ENCODE measurements at places on chromosomes 1 and 21.

GRCh38 chr1:167344615-167345385, 124.1 kb downstream of the POU2F1 start:
- DNase-seq: no peak

GRCh38 chr1:244271691-244272308, 179.9 kb downstream of the ADSS2 start:
- DNase-seq: no peak

GRCh38 chr1:206464456-206464964, 5.8 kb upstream of the IKBKE start:
- no peak for DNase-seq

GRCh38 chr1:204703826-204704612, 18.5 kb upstream of the LRRN2 start:
- no peak for DNase-seq

DNA sequence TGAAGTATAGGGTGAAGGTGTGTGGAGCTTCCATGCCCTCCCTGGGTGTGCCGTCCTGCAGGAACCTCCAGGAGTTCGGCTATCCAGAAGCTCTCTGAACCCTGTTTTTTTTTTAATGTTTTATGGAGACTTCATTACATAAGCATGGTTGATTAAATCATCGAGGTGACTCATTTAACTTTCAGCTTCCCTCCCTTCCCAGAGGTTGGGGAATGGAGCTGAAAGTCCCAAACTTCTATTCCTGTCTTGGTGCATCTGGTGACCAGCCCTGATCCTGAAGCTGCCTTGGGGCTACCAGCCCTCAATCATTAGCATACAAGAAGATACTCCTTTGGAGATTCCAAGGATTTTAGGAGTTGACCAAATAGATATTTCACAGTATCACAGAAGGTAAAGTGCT, 9.5 kb downstream of the RRP15 start:
- no peak for DNase-seq

- no peak for DNase-seq
Observed at GRCh38 chr21:38955495-38955894, 149.8 kb downstream of the ETS2 start.

DNA sequence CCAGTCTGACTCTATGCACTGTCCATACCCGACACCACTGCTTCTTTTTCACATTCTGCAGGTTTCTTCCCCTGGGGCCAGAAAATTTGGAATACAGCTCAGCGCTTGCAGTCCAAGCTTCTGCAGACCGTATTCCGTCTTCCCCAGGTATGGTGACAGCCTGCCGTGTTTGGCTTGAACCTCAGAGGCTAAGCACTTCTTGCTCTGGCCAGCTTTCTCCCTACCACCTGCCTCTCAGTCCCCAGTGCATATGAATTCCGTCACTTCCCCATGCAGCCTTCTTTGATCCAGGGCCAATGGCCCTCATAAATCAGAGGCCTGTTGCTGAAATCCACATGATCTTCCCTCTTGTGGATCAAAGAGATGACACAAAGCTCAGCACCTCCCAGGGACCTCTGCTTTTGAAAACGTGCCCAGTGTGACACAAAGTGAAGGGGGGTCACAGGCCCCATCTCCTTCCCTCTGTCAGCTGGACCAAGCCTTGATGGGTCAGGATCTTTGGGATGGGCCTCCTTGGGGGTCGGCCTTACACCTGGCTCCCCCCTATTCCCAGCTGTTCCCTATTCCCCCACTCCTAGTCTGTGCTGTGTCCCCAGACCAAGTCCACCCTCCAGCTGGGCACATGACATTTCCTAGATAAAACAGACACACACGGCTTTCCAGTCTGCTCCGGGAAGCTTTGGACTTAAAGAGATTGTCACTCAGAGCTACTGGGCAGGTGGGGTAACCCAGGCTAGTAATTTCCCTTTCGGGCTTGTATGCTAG, 66.6 kb downstream of the HMGB4 start:
- no peak for DNase-seq

- no peak for DNase-seq
Observed at GRCh38 chr1:71698186-71698585, 584.2 kb downstream of the NEGR1 start.

DNA sequence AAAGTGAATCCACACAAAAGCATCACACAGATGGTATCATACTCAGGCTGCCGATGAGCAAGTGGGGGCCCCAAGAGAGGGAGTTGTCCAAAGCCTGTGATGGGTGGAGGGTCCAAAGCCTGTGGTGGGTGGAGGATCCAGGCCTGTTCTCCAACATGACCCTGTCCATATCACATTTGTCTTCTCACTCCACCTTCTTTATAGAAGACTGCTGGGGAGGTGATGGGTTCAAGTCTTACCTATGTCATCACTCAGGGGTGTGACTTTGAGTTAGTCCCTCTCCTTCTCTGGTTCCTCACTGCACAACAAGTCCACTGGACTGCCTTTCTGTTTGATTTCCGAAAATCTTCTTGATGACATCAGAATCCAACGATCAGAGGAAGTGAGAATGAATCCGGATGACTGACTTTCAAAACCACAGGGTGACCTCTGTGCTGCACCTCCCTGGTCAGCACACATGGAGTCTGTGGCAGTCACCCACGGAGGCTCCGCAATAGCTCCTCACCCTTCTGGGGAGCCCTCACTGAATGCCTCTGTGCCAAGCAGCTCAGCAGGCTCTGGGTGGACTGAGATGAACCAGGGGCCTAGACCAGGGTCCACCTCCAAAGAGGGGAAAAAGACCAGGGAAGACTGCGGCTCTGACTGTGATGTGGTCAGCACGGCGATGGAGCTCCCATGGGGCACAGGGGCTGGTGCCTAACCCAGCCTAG, 166.8 kb downstream of the HIVEP3 start:
- DNase-seq: no peak

DNA sequence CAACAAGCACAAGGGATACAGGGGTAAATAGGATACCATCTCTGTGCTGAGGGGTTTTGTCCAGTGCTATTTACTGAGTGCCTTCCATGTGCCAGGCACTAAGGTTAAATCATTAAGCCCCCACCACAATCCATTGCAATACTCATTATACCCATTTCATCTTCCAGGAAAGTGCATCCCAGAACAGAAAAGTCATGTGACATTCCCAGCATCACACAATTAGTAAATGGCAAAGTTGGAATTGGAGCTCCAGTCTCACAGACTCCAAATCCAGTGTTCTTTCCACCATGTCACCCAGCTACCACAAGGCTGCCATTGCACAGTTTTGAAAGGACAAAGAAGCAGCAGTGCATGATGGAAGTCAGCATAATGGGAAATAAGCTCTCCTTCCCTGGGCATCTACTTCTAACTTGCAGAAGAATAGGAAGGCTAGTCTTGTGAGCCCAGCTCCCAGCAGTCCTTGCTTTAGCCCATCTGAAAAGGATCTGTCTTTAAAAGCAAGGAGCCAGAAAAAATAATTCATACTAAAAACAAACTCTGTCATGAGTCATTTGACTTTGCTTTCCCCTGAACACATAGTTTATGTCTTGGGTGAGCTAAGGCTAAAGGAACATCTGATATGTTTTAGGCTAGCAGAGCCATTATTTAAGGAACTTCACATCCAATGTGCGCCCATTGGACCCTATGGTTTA, 111.4 kb upstream of the HOOK1 start:
- no peak for DNase-seq

DNA sequence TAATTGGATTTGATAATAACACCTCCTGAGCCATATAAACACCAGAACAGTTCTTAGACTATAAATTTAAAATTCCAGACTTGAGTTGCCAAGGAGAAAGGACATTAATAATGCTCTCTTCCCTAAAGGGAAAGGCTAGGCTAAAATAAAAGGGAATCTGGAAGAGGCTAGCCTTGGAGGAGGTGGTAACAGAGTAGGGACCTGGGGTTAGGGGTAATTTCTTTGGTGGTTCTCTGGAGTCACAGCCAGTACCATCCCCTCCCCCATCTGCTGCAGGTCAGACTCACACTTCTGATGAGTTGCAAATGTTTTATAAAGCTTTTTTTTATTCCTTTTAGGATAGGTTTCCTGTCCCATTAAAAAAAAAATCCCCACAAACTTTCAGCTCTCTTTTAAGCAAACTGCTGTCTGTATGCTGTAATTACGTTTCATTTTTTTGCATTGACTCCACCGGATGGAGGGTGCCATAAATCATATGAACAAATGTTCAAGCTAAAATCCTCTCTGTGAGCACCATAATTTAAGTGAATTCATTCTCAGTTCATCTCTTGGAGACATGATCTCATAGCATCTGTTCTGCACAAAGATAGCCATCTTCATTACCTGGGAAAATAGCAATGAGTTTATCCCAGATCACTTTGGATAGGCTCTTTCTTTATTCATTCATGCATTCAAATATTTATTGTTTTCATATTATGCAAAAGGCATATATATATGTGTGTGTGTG, 379.6 kb downstream of the TTLL7 start:
- no peak for DNase-seq

DNA sequence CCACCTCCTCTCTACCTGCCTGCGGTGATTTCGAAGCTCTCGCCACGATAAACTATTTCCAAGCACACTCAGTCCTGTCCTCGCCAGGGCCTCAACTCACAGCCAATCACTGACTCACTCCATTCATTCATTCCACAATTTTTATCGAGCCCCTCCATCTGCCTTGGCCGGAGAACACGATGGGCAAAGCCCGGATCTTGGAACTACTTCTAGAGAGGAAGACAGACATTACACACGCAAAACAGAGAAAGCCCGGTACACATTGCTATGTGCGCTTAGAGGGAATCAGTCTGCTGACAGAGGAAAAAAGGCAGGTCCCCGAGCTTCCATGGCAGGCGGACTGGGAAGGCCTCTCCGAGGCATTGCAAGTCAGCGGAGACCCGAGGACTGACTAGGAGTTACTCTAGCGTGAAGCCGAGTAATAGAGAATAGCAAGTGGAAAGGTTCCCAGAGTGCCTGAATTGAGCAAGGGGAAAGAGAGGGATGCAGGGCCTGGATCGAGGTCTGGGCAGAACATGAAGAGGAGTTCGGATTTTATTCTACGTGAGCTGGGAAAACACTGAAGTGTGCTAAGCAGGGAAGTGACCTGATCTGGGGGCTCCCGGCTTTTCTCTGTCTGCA, 54.2 kb upstream of the DNAJC6 start:
- DNase-seq: peak; percentile 18

DNA sequence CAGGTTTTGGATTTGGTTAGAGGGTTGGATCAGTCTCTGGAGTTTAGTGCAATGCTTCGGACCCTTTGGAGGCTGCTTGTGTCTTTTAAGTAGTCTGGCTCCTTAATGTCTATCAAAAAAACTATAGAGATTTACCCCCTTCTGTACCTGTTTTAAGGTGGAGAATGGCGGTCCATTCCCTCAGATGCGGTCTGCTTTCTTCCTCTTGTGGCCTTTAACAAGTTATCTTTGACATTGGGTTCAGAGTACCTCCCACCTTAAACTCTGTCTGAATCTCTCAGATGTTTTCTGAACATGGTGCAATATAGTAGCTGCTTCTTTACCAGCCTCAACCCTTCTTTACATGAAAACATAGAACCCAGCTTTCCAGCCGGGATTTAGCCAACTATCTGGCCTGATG, 2.4 kb downstream of the IPO9 start:
- DNase-seq: no peak

GRCh38 chr21:46154155-46154954, 1.0 kb downstream of the FTCD start:
- no peak for DNase-seq

DNA sequence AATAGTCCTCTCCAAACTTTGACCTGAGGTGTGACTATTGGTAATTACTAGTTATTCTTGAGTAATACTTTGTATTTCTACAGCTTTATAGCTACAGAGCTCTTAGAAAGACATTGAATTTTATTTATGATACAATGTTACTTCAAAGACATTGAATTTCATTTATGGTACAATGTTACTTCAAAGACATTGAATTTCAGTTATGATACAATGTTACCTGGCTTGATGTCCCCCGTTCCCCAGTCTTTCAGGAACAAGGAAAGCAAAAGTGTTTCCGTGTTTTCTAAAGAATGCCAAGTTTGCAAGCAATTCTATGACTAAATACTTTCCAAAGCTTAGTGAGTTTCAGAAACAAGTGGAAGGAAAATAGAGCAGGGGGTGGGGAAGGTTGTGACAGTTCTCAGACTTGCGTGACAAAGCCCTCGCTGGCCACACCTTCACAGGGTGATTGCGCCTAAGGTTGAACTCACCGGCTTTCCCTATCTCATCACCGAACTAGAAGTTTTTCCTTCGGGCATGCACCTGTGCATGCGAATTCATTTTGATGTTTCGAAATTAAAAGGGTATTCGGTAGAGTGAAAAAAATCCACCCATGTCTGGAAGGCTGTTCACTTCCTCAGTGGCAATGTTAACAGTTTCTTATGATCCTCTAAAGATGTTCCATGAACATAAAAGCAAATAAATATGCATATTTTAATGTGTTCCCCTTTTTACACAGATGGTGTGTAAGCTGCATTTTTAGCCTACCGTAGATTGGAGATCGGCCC, 909 bp upstream of the PAXBP1 start:
- no peak for DNase-seq

DNA sequence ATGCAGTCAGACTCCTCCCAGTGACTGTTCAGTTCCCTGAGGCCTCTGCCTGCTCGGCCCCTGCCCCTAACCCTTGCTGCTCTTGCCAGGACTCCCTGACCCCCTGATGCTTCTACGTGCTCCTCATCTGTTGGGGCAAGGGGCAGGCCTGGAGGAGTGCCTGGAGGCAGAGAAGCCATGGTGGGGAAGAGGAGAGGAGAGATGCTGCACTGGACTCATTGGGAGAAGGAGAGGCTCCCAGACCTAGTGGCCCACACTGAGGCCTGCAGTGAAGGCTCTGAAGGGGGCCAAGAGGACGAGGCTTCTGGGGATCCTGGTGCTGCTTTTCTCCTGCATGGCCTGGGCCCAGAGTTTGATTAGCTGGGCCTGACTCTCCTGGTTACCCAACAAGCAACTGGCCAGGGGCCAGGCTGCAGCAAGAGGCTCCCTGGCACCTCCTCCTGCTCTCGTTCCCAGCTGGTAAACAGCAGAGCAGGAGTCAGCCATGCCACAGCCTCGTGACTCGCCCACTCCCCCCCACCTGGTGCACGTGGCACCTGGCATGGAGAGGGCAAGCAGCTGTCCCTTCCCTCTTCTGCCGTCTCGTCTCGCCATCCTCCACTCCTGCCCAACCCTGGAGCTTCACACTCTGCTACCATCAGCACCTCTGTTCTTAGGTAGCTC, 847 bp upstream of the RORC start:
- DNase-seq: peak; percentile 33

- DNase-seq: no peak
Observed at GRCh38 chr1:116377541-116378529, 4.8 kb downstream of the ATP1A1 start.

DNA sequence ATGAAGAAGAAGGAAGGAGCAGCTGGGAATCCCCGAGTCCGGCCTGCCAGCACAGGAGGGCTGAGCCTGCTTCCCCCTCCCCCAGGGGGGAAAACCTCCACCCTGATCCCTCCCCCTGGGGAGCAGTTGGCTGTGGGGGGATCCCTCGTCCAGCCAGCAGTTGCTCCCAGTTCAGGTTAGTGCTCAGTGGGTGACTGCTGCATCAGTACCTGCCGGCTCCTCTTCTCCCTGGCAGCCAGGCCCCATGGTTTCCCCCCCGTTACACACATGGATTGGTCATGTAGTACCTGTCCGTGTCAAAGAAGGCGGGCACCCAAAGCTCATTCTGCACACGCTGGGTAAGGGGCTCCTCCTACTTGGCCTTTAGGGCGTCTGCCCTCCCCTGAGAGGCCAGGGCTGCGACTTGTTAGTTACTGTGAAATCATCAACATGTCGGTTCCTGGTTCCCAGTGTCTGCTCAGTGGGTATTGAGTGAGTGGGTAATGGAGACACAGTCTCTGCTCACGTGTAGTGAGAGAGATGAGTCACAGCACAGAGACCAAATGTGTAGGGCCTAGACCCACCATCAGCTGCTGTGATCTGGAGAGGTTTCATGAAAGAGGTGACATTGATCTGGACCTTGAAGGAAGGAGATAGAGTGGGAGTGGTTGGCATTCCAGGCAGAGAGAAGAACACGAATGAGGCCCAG, 11.5 kb downstream of the NECAP2 start:
- DNase-seq: no peak

GRCh38 chr1:170700842-170701615, 37.1 kb downstream of the PRRX1 start:
- no peak for DNase-seq
